Tibial artery (tissue), 4 donors: ENCODE measurements at places on chromosomes 2 and 18.
A peak's percentile ranks its signal among the peaks of the same experiment; 100 is the strongest.

- DNase-seq, result no peak
Measured at GRCh38 chr18:32701313-32701712, 71.5 kb downstream of the KLHL14 start.

DNA sequence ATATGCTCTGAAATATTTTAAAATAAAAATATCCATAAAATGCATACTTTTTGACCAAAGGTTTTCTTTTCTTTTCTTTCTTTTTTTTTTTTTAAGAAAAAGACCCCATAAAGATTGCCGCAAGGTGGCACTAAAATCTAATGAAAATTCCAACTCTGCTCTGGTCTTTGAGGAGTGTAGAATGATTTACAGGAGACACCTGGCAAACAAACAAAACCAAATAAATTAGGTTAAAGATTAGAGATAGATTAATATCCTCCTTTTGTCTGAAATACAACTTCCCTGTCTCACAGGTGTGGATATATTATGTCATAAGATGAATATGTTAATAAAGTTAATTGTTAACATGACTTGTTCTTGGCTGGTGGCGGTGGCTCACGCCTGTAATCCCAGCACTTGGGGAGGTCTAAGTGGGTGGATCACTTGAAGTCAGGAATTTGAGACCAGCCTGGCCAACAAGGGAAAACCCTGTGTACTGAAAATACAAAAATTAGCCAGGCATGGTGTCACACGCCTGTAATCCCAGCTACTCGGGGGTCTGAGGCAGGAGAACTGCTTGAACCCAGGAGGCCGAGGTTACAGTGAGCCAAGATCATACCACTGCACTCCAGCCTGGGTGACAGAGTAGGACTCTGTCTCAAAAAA, 3.5 kb upstream of the RHOB start:
- peak; percentile 60 for DNase-seq

GRCh38 chr2:18425210-18425703, 135.2 kb downstream of the RDH14 start:
- DNase-seq, result no peak

- no peak for DNase-seq
Measured at GRCh38 chr2:28563869-28564268, 68.0 kb downstream of the PLB1 start.

DNA sequence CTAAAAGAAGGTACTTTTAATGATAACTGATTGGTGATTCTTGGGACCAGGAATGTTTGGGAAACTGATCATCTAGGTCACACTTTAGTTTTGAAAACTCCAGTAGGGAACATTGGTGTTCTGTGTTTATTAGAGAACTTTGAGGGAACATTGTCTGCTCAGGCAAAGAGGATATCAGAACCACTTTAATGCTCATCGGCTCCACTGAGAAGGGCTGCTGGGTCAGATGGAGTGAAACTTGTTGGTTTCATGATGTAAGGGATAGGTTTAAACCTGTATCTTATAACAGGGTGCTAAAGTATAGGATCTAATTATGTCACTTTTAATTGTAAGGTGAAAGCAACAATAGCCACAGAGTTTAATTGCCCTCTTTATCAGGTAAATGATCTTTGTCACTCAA, 14.2 kb upstream of the POLI start:
- no peak for DNase-seq

DNA sequence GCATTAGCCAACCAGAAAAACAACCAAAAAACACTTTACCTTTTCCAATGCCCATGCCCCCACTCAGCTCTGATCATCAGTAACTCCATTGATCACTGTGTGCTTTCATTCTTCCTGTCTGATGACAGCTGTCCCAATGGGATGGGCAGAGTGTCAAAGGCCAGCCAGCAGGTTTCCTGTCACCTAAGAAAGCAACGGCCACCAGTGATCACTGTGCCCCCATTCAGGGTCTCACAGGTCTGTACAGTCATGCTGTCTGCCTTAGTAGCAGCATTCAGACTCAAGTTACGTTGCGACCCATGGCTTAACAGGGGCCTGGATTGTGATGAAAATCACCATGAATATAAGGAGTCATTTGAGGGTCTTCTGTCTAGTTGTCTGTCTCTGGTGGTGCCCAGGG, 184.5 kb downstream of the MGAT5 start:
- no peak for DNase-seq

DNA sequence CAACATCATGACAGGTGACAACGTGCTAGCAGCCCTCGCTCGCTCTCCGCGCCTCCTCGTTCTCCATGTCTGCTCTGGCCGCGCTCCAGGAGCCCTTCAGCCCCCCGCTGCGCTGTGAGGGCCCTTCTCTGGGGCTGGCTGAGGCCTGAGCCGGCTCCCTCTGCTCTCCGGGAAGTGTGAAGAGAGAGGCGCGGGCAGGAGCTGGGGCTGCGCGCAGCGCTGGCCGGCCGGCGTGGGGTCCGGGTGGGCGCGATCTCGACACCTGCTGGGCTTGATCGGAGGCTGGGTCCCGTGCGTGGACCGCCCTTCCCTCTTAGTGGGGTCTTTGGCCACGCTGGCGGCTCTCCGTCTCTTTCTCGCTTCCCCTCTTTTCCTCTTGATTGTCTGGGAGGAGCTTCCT, 195.5 kb downstream of the ANKRD30BL start:
- DNase-seq, result no peak

GRCh38 chr2:230318190-230319121, 8.5 kb upstream of the SP140L start:
- DNase-seq, result no peak

DNA sequence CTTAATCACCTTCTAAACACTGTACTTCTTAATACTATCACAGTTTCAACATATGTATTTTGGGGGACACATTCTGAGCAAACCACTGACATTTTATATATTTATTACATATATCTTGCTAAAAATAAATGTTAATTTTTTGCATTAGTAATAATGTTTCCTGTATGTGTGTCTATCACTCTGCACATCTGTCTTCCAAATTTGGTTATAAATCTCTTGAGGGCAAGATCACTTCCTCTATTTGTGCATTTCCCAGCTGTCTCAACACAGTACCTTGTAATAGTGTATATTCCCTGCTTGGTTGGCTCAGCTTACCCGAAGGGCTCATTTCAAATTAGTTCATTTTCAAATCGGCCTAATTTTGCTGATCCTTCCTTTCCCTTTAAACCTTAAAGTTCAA, 617.1 kb upstream of the GYPC start:
- no peak for DNase-seq

- no peak for DNase-seq
Measured at GRCh38 chr18:59220164-59220783, 316 bp downstream of the GRP start.

DNA sequence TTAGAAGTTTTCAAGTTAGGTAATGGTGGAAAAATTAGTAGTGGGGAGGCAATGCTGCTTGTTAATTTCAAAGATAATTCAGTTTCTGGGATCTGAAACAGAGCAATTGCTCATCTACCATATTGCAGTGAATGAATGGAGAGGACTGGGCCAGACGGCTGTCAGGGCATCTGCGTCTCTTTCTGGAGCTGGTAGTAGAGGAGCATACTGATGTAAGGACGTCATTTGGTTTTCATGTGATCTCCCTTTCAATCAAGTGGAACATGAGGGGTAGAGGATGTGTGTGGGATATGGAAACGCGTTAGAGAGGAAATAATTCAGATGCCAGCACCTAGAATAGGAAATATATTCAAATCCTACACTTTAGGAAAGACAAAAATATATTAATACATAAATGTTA, 490.3 kb downstream of the ADCYAP1 start:
- no peak for DNase-seq

DNA sequence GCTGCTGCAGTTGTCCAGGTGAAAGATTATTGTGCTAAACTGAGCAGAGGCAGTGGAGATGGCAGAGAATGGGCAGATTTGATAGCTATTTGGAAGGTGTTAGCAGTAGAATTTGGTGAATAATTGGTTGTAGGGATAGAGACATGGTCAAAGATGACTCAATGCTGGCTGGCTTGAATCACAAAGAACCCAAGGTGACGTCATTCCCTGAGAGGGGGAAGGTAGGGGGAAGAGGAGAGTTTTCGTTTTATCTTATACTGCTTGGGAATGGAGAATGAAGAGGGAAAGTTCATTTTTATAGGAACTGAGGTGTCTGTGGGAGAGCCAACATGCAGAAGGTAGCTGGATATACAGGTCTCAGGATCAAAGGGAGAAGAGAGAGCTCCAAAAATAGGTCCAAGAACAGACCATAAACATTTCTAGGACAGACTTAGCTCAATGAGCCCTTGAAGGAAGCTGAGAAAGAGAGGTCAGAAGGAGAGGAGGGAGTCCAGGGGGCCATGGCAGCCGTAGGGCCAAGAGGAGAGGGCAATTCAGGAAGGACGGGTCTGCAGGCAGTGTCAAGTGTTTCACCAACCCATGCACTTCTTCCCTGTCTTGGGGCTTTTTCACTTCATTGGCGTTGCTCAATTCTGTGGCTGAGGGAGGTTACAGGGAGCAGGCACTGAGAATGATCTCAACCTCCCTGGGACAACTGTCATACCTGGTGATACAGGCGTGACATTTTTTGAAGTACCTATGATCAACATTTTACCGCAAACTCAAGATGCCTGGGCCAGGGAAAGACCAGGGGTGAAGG, 281.3 kb downstream of the TDRD15 start:
- DNase-seq, result no peak

GRCh38 chr2:169012812-169013627, 18.1 kb downstream of the ABCB11 start:
- no peak for DNase-seq

DNA sequence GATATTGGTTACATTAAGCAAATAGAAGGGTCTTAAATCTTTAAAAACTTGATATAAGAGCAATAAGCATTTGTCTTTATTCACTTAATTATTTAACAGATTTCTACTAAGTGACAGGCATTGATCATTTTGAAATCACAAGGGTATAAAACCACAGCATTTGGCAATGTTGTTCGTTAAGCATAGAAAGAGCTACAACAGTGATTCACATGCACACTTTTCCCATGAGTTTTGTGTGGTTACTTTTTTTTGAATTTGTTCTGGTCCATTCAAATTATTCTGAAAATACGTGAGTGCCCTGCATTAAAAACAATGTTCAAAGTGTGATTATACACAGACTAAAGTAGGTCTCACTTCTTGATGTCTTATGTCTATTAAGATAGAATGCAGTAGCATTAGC, 52.2 kb downstream of the LYPD6B start:
- no peak for DNase-seq

DNA sequence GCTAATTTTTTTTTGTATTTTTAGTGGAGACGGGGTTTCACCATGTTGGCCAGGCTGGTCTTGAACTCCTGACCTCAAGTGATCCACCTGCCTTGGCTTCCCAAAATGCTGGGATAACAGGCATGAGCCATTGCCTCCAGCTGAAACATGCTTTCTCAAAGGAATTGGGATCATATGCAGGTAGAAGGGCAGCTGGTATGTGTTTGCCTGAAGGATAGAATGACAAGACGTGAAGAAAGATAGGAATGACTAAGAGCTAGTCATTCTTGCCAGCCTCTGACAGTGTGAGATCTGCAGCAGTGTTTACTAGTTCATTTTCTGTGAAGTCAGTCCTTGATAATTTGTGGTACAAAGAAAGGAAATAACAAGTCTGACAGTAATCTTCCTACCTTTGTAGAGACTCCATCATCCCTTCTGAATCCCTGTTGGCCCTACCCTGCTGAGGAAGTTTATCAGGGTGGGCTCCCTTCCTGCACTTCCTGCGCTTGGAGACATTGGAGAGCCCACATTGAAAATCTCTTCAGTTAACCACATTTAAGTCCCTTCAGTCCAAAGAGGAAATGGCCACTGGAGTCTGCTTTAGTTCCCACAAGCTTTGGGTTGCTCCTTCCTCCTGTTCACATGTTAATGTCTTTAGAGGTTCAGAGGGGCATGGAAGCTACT, 14.7 kb downstream of the CFLAR start:
- DNase-seq, result no peak

GRCh38 chr2:151771599-151772358, 37.5 kb upstream of the NEB start:
- peak; percentile 41 for DNase-seq

- no peak for DNase-seq
Measured at GRCh38 chr2:187586011-187586641, 31.9 kb upstream of the TFPI start.

GRCh38 chr2:98468621-98469236, 24.1 kb downstream of the INPP4A start:
- DNase-seq, result no peak

DNA sequence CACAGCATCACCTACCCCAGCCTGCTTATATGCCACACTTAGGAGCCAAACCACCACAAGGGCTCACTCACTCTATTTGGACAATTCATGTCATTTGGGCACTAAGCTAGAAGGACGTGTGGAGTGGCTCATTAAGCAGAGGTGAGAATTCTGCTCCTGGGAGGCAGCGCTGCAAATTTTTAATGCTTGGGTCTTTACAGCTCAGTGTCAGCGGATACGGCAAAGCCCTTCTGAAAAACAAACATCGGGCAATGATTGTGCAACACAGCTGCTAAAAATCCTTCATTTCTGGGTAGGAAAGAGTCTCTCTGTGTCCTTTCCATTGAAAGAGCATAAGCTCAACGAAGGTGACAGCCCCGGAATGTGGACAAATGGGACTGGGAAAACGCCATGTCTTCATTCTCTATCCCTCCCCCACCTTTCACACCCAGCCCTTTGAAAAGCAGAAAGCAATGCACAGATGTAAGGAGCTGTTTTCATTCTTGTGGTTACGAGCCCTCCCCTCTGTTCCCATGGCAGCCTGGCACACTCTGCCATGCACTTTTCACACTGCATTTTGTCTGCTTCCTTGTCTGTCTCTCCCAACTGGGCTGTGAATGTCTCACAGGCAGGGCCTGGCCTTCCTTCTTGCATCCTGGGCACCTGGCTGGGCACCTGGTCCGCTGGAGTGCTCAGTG, 16.0 kb downstream of the TMEM177 start:
- no peak for DNase-seq

DNA sequence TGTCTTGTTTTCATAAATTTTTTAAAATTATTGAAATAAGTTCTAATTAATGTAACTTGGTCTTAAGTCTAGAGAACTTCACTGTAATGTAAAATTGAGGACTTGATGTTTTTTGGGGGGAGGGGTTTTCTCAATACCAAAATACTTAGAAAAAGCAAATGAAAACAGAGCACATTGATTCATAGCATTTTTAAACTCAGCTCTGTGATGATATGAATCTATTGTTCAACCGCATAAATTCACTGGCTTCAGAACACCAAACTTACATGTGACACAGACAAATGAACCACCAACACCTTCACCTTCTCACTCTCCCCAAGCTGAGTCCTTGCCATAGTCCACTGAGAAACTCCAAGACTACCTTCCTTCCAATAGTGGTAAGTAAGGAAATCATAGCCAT, 108.2 kb downstream of the ZNF521 start:
- DNase-seq, result no peak

DNA sequence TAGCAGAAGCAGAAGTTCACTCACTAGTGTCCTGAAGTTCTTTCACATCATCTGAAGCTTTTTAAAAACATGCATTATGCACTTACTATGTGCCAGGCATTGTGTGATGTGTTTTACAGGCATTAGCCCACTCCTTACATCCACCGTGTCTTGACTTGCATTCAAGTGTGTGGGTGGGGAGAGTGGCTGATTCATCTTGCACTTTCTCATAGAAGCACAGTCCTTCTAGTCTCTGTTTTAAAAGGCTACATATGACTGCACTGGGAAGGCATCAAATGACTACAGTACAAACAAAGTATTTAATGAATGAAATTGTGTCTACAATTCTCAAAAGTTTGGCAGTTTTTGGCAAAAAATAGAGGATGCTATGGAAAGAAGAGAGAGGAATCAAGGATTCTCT, 21.6 kb upstream of the DSC3 start:
- DNase-seq, result no peak

GRCh38 chr2:162018530-162018929, 55.5 kb downstream of the DPP4 start:
- no peak for DNase-seq
